ENCODE measurements at places on chromosomes 6 and 20. TPM values are rescaled to one million over a fixed set of nuclear protein-coding genes. Genes with fewer than 3 reads are reported as not detected.

The MLIP gene
- total RNA-seq = 0.61 TPM

The SMPDL3A gene
- total RNA-seq = 3.5 TPM

The NKAIN4 gene
- total RNA-seq = not detected

The BAG2 gene
- total RNA-seq = 3.6 TPM

The SLC22A16 gene
- total RNA-seq = not detected

- peak; percentile 59 for DNase-seq
Observed at GRCh38 chr6:159633196-159633595, 59.8 kb downstream of the SOD2 start.

GRCh38 chr6:170050591-170051041 is 240.3 kb downstream of the DLL1 start:
- DNase-seq = no peak

- DNase-seq = no peak
Observed at GRCh38 chr6:104705916-104706442, 153.7 kb downstream of the HACE1 start.

DNA sequence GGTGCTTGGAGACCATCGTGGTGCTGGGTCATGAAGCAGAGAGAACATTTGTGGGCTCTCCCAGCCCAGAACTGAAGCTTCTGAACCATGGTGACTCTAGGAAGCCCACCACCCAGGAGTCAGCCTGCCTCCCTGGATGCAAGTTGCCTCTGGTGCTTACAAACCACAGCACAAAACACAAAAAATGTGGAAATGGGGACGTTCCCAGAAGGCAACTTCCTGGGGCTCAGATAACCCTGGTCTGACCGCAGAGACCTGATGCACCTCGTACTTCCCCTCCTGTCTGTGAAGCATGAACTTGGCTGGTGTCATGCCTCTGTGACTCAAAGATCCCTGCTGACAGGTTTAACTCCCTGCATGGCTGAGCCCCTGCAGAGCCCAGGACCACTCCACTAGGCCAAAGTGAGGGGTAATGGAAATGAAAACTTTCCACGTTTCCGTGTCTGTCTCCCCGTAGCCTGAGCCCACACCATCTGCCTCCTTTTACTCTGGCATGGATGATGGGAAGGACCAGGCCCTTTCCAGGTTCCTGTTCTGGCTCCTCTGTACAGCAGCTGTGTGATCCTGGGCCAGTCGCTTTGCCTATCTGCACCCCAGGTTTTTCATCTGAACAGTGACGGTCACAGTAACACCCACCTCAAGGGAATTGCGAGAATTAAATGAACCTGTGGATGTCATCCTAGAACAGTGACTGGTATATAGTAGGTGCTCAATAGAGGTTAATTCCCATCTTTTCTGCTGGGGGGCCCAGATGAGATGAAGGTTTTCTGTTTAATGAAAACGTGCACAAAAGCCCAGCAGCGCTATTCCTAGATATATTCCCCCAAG is 57.7 kb downstream of the PPP1R16B start:
- no peak for DNase-seq

- no peak for DNase-seq
Observed at GRCh38 chr6:42564506-42564825, 637 bp downstream of the UBR2 start.

- DNase-seq = peak; percentile 97
Observed at GRCh38 chr6:55758156-55758937, 117.0 kb downstream of the BMP5 start.

- peak; percentile 94 for DNase-seq
Observed at GRCh38 chr6:146700078-146700686, 101.4 kb downstream of the ADGB start.

DNA sequence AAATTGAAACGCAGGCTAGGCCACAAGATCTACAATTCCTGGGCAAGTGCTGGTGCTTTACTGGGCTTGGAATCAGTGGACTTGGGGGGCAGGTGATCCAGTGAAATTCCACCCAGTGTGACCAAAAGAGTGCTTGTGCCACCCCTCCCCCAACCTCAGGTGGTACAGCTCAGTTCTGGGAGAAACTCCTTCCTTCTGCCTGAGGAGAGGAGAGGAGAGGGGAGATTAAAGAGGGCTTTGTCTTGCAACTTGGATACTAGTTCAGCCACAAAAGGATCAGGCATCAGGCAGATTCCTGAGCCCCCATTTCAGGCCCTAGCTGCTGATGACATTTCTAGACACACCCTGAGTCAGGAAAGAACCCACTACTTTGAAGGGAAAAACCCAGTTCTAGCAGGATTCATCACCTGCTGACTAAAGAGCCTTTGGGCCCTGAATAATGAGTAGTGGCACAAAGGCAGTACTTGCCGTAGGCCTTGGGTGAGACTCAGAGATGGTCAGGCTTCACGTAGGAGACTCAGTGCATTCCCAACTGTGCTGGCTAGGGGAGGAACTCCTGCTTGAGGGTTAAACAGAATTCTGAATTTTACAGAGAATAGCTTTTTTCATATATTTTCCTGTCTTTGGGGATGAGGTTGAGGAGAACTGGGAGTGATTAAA is 446.7 kb downstream of the BMP2 start:
- DNase-seq = no peak

- no peak for DNase-seq
Observed at GRCh38 chr6:108102965-108103364, 28.4 kb upstream of the OSTM1 start.

DNA sequence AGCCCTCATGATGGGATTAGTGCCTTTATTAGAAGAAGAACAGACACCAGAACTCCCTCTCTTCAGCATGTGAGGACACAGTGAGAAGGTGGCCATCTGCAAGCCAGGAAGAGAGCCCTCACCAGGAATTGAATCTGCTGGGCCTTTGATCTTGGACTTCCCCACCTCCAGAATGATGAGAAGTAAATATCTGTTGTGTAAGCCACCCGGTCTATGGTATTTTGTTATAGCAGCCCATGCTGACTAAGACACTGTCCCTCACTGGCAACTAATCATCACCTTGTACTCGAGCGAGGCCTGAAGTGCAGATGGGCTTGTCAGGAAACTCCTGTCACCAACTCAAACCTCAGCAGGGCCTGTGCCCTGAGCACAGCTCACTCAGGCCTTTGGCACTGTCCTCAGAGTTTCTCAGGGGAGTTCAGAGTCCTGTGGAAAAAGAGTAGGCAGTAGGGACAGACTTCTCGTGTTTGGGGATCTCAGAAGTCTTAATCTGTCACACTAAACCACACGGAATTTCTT is 62.0 kb downstream of the UST start:
- no peak for DNase-seq

DNA sequence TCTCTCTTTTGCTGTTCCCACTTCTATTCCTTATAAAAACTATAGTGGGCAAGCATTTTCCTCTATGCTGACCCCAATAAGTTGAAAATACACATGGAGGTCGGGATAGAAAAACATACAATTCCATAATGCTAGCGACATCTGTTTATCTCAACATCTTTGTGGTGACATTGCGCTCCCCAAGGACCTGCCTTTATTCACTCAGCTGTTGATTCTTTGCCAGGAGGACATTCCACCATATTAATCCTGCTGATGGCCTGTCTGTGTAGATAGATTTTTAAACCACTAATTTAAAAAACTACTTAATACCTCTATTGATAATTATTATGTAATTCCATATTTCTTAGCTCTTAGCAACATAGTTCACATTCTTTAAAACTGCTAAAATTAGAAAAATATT is 555.3 kb upstream of the MAP3K7 start:
- DNase-seq = no peak

GRCh38 chr6:107323133-107323785 is 136.1 kb downstream of the PDSS2 start:
- no peak for DNase-seq

GRCh38 chr20:32614303-32614702 is 29.2 kb upstream of the NOL4L start:
- no peak for DNase-seq

GRCh38 chr20:2909953-2910352 is 36.7 kb downstream of the PTPRA start:
- DNase-seq = no peak

- DNase-seq = no peak
Observed at GRCh38 chr20:13703265-13703664, 64.5 kb upstream of the TASP1 start.

GRCh38 chr20:41334443-41335421 is 5.9 kb upstream of the LPIN3 start:
- DNase-seq = no peak

GRCh38 chr6:77440206-77440976 is 22.9 kb downstream of the HTR1B start:
- DNase-seq = no peak

DNA sequence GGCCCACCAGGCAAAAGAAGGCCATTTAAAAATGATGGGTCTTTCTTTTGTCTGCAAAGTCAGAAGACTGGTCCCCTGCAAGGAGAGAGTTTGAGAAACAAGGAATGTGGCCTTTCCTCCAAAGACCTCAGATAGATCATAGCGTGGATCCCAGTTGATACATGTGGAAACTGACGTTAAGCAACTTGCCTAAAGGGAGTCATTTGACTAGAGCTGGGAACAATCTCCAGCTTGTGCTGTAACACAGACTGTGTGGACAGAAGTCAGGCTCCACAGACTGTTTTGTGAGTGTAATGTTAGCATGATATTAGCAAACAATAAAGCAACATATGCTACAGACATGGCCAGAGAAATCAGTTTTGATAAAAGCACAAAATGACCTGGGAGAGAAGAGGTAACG is 140.4 kb upstream of the CITED2 start:
- DNase-seq = no peak

- no peak for DNase-seq
Observed at GRCh38 chr6:31572041-31572911, at the start of gene LTA. LTA (plus strand) TSS chr6:31572289; CDS start chr6:31572743, 454 bp downstream.

DNA sequence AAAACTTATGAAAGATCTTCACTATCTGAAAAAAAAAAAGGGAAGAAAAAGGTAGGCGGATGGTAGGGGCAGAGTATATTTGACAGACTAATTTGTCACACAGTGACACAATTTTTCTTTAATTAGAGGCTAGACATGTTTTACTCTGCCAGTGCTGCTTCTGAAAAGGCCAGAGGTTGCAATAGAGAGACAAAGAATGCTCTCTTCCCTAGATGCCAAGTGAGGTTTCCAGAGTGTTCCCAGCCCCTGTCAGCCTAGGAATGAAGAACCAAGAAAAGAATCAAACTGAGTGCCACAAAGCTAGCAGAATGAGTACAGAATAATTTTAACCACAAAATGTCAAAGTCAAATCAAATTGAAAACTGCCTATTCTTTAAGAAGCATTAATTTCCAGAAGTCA is 13.0 kb downstream of the PNISR start:
- no peak for DNase-seq

GRCh38 chr20:61361501-61361900 is 109.4 kb downstream of the CDH4 start:
- no peak for DNase-seq

- DNase-seq = no peak
Observed at GRCh38 chr20:24405810-24406209, 63.6 kb upstream of the SYNDIG1 start.

- DNase-seq = peak; percentile 41
Observed at GRCh38 chr6:29631860-29632731, 887 bp downstream of the GABBR1 start.

DNA sequence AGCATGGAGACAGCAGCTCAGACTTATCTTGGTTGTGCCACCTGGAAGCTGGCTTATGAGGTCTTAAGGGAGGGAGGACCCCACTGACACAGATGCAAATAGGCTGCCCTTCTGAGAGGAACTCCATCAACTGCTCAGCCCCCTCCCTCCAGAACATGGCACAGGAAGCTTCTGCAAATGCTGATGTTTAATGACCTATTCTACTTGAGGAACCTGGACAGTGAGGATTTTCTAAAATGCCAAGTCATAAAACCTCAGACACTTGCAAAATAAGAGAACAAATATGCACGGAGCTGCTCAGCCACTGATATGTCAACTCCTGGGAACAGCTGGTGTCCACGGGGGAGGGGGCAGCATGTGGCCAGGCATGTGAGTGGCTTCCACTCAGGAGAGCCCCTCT is 3.5 kb downstream of the CST9 start:
- DNase-seq = no peak

GRCh38 chr6:157227202-157228166 is 95.8 kb downstream of the TMEM242 start:
- DNase-seq = no peak

- DNase-seq = no peak
Observed at GRCh38 chr20:61345656-61346055, 93.6 kb downstream of the CDH4 start.

- DNase-seq = no peak
Observed at GRCh38 chr6:3194535-3195419, 32.7 kb downstream of the TUBB2B start.

DNA sequence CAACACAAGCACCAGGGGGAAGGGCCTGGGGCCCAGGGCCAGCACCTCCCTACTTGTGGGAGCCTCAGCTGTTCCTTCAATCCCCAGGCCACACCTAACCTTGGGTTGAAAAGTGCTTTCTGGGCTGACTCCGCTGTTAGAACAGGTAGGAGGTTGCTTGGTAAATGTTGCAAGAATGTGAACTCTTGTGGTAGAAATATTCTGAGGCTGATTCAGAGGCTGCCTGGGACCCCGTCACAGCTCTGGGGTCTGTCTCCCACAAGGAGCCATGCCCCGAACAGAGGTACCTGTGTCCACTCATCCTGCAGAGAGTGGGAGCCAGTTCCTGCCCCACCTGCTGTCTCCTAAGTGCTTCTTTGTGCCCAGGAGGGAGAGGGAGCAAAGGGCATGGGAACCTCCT is 14.4 kb upstream of the MAS1L start:
- DNase-seq = peak; percentile 8

DNA sequence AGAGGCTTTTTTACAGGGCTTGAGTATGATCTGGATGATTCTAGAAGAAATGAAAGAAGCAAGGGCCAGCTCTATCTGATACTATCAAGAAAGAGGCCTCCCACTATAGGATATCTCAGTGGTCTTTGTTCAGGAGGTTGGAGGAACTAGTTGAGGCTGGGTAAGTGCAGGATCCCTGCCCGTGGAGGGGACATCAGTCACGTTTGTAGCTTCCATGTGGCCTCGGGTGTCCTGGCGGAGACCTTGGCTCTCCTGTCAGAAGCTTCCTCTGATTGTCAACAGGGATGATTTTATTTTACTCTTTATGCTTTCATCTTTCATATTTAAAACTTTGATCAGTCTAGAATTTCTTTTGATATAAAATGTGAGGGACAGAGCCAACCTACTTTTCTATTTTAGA is 86.6 kb downstream of the PHACTR3 start:
- DNase-seq = no peak

GRCh38 chr6:39865011-39865888 is 69.0 kb downstream of the MOCS1 start:
- peak; percentile 73 for DNase-seq

DNA sequence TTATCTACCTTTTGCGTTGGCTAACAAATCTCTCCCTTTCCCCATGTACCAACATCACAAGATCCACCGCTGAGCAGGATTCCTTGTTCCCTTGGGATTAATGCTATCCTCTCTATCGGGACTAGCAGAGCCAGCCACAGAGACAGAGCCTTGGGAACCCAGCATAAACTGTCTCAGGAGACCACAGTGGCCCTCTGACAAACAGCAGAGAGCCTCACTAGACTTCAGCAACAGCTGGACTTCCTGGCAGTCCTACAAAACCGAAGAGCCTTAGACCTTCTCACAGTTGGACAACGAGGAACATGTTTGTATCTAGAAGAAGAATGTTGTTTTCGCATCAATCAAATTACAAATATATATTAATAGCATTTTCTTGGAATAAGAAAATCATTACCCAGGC is 39.6 kb upstream of the POU5F1 start:
- no peak for DNase-seq
